ENCODE measurements at places on chromosomes 5 and 9.

- DNase-seq: no peak
Observed at GRCh38 chr5:34530637-34531036, 125.5 kb upstream of the RAI14 start.

- no peak for DNase-seq
Observed at GRCh38 chr5:155735388-155735787, 591.6 kb upstream of the SGCD start.

GRCh38 chr5:165673499-165673898, 2168.1 kb downstream of the MAT2B start:
- no peak for DNase-seq

DNA sequence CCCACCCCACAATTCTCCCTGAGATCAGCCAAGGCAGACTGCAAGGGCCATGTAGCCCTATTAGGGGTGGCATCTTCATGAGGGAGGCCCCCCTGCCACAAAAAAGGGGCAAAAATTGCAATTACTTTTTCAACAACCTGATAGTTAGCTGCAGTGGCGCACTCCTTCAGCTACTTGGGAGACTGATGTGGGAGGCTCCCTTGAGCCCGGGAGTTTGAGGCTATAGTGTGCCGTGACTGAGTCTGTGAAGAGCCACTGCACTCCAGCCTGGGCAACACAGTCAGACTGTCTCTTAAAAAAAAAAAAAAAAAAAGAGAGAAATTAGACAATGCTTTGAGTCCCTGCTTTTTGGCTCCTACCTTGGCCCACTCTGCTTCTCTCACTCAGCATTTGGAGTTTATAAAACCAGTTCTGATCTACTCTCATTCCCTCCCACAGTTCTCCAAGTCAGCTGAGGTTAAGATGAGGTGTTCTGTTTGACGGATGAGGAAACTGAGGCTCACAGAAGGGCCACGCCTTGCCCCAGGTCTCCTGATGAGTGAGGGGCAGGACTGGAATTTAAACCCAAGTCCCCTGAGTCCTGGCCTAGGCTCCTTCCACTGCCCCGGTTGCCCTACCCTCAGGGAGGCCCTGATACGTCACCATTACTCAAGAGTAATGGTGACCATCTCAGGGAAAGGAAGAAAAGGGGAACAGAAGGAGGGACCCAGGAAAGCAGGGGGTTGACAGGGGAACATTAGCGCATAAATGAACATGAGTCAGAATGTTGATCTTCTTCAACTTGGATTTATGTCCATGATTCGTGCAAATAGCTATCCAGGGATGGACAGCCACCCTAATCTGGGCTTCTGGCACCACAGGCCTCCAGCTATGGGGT, 9.0 kb downstream of the GPX3 start:
- DNase-seq: no peak

- DNase-seq: peak; percentile 64
Observed at GRCh38 chr5:73454379-73455036, 5.9 kb upstream of the FOXD1 start.

- peak; percentile 33 for DNase-seq
Observed at GRCh38 chr9:2916382-2916985, 72.6 kb upstream of the PUM3 start.

GRCh38 chr5:97134634-97135033, 7.8 kb downstream of the LIX1 start:
- no peak for DNase-seq

GRCh38 chr5:1401536-1402138, 43.6 kb downstream of the SLC6A3 start:
- no peak for DNase-seq

DNA sequence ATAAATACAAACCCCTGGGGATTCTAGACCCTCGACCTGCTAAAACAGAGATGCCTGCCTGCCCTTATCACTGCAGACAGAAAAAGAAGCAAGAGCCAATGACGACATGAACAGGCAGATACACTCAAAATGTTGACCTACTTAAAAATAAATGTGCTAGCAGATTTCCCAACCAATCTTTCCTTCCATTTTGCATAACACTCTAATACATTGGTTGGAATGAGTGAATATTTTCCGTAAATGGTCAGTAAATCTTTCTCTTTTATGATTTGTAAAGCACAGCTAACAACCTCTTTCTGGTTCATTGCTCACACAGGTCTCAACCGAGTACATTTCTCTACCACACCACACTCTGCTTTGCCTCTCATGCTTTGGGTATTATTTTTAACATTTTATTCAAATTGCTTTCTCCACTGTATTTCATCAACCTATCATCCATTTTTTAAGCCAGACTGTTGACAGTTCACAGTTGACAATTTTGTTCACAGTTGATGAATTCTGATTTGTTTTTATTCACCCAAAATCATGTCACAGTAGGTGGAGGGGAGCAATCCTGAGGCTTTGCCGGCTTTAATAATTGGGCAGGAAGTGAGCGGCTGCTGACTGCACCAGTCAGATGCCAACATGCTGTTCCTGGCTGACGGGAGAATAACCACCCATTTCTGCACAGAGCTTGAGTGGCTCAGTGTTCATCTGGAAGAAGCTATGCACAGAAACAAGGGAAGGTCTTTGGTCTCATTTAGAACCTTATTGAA, 426.6 kb downstream of the SPOCK1 start:
- no peak for DNase-seq

- no peak for DNase-seq
Observed at GRCh38 chr5:154486427-154486866, 8.4 kb upstream of the HAND1 start.

- no peak for DNase-seq
Observed at GRCh38 chr9:16119261-16120230, 566.7 kb downstream of the CCDC171 start.

DNA sequence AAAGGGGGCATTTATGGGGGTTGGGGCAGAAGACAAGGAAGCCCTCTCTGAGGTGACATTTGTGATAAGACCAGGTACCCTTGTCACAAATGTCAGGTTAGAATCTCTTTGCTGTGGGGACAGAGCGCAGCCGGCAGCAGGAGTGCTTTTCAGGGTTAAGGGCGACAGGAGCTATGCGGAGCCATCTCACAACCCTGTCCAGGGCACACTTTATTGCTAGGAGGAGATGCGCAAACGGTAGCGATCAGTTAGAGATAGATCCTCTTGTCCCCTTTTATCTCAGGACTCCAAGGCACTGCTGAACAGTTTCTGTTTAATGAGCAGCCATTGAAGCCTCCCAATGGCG, 438 bp upstream of the LAMC3 start:
- no peak for DNase-seq

DNA sequence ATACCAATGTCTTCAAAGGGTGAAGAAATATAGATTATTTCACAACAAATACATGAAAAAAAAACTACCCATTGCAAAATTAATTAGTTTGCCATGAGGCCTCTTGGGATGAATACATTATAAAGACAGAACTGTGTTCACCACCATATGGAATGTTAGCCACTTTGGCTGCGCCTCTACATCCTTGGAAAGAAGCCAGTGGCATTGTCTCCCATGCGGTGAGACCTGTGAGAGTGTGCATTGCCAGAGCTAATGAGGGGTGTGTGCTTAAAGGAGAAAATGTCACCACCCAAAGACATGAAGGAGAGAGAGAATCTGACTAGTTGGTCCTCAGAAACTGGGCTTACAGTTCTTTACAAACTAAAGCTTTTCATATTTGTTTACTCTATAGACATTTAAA, 110.6 kb downstream of the PLPPR1 start:
- no peak for DNase-seq

- DNase-seq: no peak
Observed at GRCh38 chr5:1100664-1101574, 10.9 kb downstream of the SLC12A7 start.

GRCh38 chr5:1400211-1400855, 44.9 kb downstream of the SLC6A3 start:
- DNase-seq: no peak

DNA sequence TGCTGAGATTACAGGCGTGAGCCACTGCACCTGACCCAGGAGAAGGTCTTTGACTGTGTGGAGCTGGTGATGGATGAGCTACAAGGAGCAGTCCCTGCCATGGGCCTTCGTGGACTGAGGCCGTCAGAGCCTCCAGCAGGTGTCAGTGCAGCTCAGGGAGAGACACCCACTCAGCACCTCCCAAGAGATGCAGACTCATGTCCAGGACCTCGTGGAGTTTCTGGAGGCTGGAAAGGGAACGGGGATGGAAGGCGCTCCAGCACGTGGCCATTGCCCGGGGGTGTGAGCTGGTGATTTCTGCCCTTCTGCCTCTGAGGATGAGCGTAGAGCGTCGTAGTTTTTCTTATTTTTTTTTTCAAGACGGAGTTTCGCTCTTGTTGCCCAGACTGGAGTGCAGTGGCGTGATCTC, 9.5 kb downstream of the TOR4A start:
- DNase-seq: peak; percentile 88

DNA sequence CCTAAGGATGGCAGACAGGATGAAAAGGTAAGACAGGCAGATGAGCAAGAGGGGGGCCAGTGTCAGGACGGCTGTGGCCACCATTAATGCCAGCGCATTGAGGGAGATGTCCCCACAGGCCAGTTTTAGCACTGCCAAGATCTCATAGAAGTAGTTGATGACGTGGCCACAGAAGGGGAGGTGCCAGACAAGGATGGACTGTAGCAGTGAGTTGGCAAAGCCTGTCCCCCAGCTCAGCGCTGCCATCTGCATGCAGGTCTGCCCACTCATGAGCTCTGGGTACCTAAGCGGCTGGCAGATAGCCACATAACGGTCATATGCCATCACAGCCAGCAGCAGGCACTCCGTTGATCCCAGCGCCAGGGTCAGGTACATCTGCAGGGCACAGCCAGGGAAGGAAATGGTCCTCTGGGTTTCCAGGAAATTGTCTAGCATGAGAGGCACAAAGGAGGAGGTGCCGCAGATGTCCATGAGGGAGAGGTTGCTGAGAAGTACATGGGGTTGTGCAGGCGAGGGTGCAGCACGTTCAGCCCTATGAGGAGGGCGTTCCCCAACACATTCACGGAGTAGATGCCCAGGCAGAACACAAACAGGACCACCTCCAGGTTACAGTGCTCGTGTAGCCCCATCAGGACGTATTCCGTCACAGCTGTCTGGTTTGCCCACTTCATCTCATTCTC, 10.8 kb downstream of the OR13J1 start:
- DNase-seq: peak; percentile 18

DNA sequence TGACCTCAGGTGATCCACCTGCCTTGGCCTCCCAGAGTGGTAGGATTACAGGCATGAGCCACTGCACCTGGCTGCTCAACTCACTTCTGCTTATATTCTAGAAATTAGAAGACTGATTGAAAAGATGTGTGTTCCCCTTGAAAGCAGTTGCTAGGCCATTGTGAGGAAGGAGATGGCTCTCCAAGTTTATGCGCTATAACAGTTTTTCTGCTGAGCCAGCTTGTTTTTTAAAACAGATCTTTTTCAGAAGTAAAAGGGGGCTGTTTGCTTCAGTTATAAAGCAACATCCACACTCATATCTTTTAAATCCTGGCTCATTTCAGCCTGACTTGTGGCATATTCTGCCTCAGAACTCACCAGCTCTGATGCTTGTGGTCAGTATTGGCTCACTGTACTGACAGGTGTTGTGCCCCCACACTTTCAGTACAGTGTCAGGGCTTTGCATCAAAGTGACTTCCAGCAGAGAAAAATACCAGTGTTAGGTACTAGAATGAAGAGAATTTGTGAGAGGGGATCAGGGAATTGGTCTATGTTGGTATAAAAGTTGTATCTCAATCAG, 49.4 kb downstream of the NUP214 start:
- DNase-seq: no peak

- DNase-seq: no peak
Observed at GRCh38 chr9:71929791-71930440, 18.5 kb downstream of the C9orf85 start.

DNA sequence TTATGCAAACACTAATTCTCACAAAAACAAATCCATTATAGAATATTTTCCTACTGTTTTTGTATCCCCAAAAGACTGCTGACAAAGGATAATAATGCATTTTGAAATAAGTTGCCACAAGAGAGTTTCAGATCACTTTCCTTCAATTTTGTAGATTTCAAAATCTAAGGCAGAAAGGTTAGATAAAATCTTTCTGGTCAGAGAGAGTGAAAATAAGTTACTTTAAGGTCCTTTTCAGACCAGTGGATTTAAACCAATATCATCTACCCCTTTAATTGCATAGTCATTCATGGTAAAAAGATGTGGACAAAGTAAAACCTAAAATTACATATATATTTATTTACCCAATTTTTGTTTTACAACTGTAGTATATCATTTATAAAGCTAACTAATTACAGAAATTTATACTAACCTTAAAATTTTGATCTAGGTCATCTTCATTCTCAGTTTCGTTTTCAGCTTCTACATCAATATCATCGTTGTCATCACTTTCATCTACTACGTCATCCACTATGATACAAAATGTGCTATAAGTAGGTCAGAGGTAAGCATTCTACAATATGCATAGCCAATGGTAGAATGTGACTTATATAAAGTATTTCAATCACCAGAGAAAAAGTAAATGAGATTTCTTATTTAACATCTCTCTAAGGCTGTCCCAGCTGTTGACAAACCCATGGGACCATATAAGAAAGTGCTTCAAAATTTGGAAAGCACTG, 95.7 kb downstream of the AGTPBP1 start:
- DNase-seq: no peak

DNA sequence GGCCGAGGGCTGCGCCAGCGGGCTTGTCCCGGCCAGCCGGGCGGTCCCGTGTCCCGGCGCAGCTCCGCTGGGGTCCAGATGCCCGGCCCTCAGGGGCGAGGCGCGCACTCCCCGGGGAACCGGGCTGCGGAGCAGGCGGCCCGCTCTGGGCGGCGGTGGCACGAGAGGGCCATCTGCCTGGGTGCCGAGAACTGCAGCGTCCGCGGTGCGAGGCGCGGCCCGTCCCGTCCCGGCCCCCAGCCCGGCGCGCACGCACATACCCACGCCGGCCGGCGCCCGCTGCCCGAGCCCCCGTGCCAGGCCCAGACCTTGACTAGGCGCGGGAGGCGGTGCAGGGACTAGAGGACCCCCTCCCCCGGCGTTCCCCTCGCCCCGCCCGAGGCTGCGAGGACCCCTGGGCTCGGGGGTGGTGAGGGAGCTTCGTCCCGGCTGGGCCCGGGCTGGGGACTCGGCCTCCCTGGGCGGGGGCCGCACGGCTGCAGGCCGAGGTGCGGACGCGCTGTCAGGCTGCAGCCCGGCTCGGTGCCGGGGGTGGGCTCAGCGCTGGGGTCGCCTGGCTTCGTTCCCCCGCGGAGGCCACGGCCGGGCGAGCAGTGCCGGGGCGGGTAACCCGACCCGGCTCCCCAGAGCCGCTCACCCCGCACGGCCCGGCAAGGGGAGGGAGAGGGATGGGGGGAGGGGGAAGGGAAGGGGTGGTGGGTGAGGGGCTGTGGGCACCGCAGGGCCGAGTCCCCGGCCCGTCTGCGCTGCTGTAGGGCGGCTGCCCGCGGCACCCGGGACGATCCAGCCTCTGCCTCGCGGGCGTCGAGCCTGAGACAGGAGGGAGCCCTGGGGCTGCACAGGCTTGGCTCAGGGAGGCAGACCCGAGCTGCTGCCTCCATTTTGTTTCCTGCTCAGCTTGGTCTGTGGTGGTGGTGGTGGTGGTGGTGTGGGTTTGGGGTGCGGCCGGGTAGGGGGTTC, 1.2 kb upstream of the NSD1 start:
- DNase-seq: no peak
